ENCODE measurements at places on chromosomes 5 and 9. TPM values are rescaled to one million over a fixed set of nuclear protein-coding genes. Genes with fewer than 3 reads are reported as not detected.

MROH2B gene
- total RNA-seq = not detected

MARVELD2 gene
- 0.71 TPM for total RNA-seq

LHX6 gene
- total RNA-seq = not detected

TRIM36 gene
- total RNA-seq = 1.2 TPM

SPINK7 gene
- total RNA-seq = not detected

PCDHGA2 gene
- 1.4 TPM for total RNA-seq

ENTR1 gene
- total RNA-seq = 52.8 TPM

CDK9 gene
- 28.3 TPM for total RNA-seq

KIF12 gene
- not detected for total RNA-seq

LIX1 gene
- total RNA-seq = not detected

PLAC8L1 gene
- not detected for total RNA-seq

SLC45A2 gene
- not detected for total RNA-seq

SWI5 gene
- total RNA-seq = 57.1 TPM

SCAMP1 gene
- 34.4 TPM for total RNA-seq

SLC36A2 gene
- total RNA-seq = not detected

ZNF879 gene
- 1.9 TPM for total RNA-seq

MTAP gene
- 15.9 TPM for total RNA-seq

PARP8 gene
- 3.2 TPM for total RNA-seq

PCDHAC2 gene
- not detected for total RNA-seq

OGN gene
- under 0.01 TPM for total RNA-seq

WDR38 gene
- total RNA-seq = not detected

LRRC19 gene
- total RNA-seq = not detected

SLC30A5 gene
- 50.5 TPM for total RNA-seq

GADD45G gene
- total RNA-seq = not detected

PTGS1 gene
- total RNA-seq = 9.4 TPM

PTGR1 gene
- total RNA-seq = 114 TPM

FSD1L gene
- 1.2 TPM for total RNA-seq

ZNG1C gene
- total RNA-seq = 12.1 TPM

LOX gene
- 87.9 TPM for total RNA-seq

WDR5 gene
- 30.1 TPM for total RNA-seq

KCNV2 gene
- not detected for total RNA-seq

ZDHHC11 gene
- under 0.01 TPM for total RNA-seq

IL5 gene
- total RNA-seq = not detected

FOXD4L4 gene
- total RNA-seq = not detected

CD74 gene
- 10.7 TPM for total RNA-seq

ARHGEF39 gene
- 4.1 TPM for total RNA-seq

MPDZ gene
- total RNA-seq = 21.3 TPM
